ENCODE measurements at places on chromosomes 7 and 10.

GRCh38 chr7:55778631-55779030, 83.9 kb downstream of the SEPTIN14 start:
- DNase-seq: no peak

DNA sequence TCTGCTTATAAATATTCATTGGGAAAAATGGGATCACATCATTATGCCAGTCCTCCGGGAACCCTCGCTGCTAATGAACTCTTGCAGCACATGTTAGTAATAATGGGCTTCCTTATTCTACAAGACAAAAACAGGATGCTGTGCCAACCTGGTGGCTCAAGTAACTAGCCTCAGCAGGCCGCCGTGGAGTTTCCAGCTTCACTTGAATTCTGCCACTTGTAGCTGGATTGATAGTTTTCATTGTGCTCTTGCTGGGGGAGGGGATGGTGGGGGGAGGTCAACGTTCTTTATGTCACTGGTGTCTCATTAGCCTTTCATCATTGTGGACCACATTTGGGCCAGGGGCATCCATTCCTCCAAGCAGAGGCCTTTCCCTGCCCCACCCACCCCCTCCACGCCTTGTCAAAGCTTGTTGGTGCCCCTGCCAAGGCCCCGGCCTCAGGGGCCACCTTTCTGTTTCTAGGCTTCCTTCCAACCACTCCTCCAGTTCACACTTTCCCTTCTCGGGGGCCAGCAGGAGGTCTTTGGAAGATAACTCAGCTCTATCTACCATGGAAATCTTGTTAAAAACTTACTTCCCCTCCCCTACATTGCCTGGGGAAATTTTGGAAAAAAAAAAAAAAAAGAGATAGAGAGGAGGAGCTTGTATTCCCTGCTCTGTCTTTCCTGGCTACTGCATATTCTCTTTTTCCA, 153.9 kb downstream of the BMPER start:
- DNase-seq: no peak

DNA sequence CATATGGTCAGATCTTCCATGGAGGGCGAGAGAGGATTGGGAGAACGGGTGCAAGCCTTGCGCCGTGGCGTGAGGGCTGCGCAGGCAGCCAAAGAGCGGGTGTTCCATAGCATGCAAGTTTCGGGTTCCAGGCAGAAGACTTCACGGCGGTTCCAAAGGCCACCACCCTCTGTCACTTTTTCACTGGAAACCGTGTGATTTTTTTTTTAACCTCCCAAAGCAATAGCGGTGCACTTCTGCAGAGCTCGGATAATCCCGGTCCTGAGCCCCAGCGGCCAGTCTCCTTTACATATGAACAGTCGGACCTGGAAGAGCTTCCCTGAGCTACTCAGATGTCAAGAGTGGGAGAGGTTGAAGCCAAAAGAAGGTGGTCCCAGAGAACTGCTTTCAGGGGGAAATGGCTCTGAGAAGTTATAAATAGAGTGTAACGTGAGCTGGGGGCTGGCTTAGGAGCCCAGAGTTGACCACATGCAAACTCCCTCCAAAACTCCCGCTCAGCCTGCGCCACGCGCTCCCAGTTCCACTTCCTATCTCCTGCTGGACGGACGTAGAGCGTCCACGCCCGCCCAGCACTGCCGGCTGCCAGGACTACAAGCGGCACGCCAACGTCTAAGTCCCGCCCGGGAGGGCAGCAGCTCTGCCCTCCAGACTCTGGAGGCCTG, at the start of gene MEOX2:
TSS of gene MEOX2 (minus strand) at position 389 of the 662 bp plus-strand sequence. CDS start at position 108, 281 bp downstream.
- no peak for DNase-seq

DNA sequence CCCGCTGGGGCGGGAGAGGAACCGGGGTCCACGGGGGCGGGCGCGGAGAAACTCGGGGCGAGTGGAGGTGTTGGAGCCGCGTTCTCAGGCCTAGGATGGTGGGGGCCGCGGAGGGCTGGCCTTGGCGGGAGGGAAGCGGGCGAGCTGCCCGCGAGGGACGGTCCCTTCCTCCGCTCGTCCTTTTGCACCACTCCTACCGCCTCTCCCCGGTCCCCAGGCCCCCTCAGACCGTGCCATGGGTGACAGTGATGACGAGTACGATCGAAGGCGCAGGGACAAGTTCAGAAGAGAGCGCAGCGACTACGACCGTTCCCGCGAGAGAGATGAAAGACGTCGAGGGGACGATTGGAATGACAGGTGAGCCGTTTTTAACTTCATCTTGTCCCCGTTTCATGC, 451 bp downstream of the SRRT start:
- DNase-seq: no peak

- peak; percentile 30 for DNase-seq
Observed at GRCh38 chr10:113680190-113681111, 739 bp downstream of the CASP7 start.

DNA sequence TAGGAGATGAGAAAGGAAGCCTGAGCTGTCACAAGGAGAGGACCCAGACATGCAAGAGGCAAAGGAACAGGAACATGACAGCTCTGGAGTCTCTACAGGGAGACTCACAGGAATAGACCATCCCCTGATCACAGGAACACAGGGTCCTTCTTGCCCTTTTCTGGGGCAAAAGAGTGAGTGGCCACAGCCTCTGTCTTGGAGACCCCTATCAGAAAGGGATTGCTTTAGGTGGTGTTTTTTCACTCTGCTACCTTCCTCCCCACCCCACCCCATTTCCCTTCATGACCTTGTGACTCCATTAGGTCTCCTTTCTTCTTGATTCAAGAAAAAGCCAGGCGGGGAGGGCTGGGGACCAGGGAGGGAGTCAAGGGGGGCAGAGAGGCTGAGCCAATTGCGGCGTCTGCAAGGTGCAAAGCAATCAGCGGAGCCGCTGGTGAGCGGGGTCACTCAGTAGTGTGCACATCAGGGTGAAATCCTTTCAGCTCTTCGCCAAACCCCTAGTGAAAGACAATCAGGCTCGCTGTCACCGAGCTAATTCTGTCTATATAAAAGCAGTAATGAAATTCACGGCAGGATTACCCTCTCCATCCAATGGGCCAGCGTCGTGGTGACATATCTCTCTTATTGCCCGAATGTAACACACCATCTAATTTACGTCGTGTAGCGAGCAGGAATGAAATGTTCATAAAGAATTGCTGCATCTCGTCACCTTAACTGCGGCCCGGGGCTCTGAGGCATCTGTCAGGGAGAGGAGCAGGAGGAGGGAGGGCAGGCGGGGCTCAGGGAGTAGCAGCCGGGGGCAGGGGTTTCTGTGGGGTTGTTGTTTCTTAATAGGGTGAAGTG, 31.5 kb upstream of the BTRC start:
- no peak for DNase-seq

DNA sequence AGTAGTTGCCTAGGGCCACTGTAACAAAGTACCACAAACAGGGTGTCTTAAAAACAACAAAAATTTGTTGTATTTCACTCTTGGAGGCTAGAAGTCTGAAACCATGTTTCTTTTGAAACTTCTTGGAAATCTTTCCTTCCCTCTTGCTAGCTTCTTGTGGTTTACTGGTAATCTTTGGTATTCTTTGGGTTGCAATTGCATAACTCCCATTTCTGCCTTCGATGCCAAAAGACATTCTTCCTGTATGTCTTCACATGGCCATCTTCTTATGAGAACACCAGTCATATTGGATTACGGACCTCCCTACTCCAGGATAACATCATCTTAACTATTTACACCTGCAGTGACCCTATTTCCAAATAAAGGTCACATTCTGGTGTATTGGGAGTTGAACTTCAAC, 357.4 kb downstream of the PPP1R3A start:
- DNase-seq: no peak

- no peak for DNase-seq
Observed at GRCh38 chr7:30323006-30323355, 38.6 kb downstream of the ZNRF2 start.

- DNase-seq: no peak
Observed at GRCh38 chr7:134040988-134041387, 86.2 kb upstream of the LRGUK start.

GRCh38 chr10:62456611-62457101, 82.5 kb downstream of the ZNF365 start:
- DNase-seq: no peak

GRCh38 chr10:11197266-11197712, 179.6 kb downstream of the CELF2 start:
- DNase-seq: no peak

- no peak for DNase-seq
Observed at GRCh38 chr7:114930107-114930661, 8.3 kb downstream of the MDFIC start.

DNA sequence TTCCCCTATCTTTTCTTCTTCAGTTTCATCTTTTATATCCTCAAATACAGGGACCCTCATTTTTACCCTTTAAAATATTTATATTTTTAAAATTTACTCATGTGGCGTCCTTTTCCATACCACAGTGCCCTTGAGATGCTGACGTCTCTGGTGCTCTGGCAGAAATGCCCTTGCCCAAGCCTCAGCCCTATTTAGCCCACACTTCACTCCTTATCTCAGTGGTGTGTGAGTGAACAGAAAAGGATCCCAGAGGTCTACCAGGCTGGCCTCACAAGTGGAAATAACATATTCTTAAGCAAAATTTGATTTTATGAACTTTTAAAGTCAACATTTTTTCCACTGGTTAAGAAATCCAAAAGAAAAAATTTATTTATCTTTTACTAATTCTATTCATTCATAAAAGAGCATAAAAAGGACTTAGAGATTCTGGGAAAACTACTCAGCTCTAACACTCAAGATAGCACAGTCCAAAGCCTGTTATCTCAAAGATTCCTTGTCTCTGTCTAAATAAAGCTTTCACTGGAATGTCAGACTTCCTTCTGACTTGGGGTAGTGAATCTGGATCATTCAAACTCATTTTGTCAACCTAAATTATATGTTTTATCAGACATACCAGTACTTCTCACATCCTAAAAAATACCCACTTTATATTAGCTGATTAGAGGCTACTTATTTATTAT, at the start of gene NEBL:
TSS of gene NEBL (minus strand) at position 166 of the 680 bp plus-strand sequence. CDS start at position 60, 106 bp downstream.
- no peak for DNase-seq

DNA sequence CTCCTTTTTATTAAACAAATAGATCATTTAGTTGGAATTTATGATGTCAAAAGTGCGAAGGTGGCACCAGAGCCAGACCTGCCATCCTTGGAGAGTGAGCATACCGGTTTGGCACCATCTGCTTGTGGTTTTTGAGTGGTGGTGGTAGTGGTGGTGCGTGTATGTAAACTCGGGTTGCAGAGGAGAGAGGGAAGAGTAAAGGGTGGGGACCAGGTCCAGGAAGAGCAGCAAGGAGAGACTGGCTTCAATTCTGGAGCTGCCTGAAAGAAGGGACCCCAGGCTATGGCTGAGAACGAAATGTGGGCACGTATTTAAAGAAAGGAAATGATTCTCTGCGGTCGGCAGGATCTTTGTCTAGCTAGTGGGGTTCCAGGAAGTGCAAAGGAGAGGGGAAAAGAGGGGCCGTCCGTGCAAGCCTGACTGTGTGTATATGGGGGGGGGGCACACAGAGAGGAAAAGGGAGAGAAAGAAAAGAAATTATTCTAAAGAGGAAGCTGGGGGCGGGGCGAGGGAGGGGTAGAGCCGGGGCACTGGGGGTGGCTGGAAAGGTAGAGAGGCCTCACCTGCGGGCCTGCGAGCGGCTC, 448 bp upstream of the GOLGA7B start:
- no peak for DNase-seq
